ENCODE measurements at places on chromosomes 6 and 20. TPM values are rescaled to one million over a fixed set of nuclear protein-coding genes. Genes with fewer than 3 reads are reported as not detected.

TREM2 gene
- not detected for total RNA-seq

RFX6 gene
- total RNA-seq: not detected

LKAAEAR1 gene
- 0.84 TPM for total RNA-seq

TUBB2A gene
- 228 TPM for total RNA-seq

WFDC6 gene
- not detected for total RNA-seq

MICB gene
- 22.4 TPM for total RNA-seq
